ENCODE measurements at places on chromosomes 7 and 10. TPM values are rescaled to one million over a fixed set of nuclear protein-coding genes. Genes with fewer than 3 reads are reported as not detected.

BTBD16 gene
- not detected for total RNA-seq

GRCh38 chr7:132656846-132657776, 80.8 kb upstream of the PLXNA4 start:
- DNase-seq, result no peak

- DNase-seq, result no peak
These were observed 243.9 kb downstream of the TNS3 start for GRCh38 chr7:47338026-47338425.

DNA sequence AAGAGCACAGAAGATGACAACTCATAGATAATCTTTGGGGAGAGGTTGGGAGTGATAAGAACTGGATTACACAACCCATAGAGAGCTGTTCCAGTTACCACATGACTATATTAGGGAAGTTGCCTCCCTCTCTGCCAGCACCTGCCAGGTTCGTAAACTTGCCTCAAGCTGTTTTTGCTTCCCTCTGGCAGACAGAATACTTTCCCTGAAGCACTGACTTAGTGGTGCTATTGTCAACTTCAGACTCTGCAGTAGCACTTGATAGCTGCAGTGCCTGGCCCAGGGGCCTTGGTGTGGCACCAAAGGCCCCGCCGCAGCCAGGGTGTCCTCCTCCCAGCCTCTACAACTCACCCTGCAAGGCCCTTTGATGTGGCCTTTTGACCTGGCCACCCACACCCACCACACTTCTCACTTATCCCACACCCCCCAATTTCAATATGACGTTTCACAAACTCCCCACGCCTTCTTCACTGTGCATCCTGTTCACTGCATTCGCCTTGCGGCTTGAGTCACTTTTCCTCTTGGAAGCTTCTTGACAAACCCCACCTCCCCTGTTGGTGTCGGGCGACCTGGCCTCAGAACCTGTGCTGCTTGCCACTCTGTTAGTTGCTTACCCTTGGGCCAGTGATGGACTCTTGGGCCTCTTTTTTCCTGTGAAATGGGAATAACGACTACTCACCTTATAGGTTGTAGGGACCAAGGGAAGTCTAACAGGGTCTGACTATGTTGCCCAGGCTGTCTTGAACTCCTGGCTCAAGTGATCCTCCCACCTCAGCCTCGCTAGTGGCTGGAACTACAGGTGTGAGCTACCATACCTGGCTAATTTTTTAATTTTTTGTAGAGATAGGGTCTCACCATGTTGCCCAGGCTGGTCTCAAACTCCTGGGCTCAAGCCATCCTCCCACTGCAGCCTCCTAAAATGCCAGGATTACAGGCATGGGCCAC, 50.2 kb upstream of the PODXL start:
- no peak for DNase-seq

DNA sequence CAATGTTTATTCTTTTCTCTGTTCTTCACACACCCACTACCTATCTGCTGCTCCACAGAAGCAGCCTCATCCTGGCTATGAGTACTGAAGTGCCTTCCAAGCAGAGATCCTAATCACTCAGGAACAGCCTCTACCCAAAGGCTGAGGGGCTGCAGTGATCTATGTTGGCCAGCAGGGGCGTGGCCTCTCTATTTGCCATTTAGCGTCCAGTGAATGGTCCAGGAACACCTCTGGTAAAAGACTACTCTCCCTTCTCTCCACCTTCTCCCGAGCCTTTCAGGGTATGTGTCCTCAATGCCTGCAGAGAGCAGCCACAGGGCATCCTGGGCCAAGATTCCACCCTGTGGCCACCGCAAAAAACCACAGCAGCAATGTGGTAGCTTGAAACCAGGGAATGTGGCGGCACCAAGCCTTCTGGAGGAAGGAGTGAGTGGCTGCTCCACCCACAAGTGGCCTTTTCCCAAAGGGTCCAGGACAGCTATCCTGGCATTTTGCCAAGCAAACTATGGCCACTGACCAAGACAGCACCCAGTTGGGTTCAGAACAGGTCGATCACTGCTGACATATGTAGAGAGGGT, 70.9 kb downstream of the SYPL1 start:
- no peak for DNase-seq

GRCh38 chr7:23467806-23468525, 2.3 kb downstream of the IGF2BP3 start:
- no peak for DNase-seq

- DNase-seq, result no peak
These were observed 42.3 kb upstream of the SORCS1 start for GRCh38 chr10:107206833-107207232.

GRCh38 chr7:33128631-33128989, 754 bp upstream of the BBS9 start:
- no peak for DNase-seq

- DNase-seq, result no peak
These were observed 36.7 kb downstream of the DNAH11 start for GRCh38 chr7:21579341-21580072.

All from thoracic aorta (tissue), 2 donors.